A172 (cell line): ENCODE measurements at places on chromosomes 6 and 20.

GRCh38 chr6:88483424-88483823, 317.3 kb upstream of the CNR1 start:
- no peak for DNase-seq

DNA sequence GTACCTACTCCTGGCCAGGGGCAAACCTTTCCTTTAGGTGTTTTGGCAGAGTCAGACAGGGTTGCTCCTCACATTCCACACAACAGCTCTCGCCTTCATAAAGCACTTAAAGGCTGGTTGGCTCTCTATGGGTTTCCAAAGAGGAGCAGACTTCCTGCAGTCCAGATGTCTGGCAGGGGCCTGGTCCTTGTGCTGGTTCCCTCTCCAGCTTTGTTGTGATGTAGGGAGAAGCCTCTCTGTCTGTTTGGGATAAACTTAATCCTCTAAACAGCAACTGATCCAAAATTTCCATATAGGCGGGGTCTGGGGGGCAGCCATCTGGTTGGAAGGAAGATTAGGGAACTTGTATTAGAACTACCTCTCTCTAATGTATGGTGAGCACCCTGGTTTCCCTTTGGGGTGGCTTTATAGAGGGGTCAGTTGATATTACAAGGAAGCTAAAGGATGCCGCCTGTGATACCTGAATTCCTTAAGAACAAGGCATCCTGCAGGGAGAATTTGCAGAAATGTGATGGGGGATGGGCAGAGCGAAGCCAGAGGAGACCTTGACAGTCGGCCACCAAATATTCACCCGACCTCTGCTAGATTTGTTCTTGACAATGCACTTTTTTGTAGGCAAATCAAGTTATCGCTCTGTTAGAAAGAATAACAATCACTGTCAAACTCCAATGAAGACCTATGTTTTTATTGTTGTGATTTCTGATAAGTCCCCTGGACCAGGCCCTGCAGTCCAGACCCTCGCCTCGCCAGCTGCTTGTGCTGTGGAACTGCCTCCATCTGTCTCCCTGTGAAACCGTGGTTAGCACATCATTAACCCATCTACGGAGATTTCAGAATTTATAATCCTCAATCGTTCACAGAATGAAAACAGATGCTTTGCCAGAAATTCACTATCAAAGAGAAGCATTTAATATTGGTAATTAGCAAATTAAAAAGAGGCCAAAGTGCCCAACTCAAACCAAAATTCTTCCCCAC, 94.0 kb upstream of the RALGAPA2 start:
- no peak for DNase-seq

DNA sequence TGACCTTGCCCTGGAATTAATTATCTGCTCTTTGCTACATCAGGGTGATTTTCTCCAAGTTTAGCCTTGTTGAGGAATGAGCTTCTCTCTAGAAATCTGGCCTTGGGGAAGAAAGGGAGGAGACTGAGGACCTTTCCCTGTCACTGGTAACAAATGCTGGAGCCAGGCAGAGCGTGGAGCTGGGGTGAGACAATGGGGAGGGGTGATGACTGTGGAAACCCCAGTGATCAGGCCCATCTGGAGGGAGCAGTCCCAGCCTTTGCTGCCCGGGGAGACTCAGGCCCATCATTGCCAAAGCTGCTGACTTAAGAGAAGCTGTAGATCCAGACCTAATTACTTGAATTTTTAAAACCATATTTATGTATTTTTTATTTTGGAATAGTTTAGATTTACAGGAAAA, 31.3 kb downstream of the BCAS4 start:
- no peak for DNase-seq

- DNase-seq: no peak
Measured at GRCh38 chr6:1042583-1043457, 269.1 kb upstream of the FOXQ1 start.

- DNase-seq: no peak
Measured at GRCh38 chr6:44672841-44673240, 285.3 kb downstream of the CDC5L start.

GRCh38 chr6:30885481-30885998, 1.2 kb downstream of the DDR1 start:
- peak; percentile 33 for DNase-seq

GRCh38 chr6:47258724-47259347, 50.9 kb downstream of the TNFRSF21 start:
- DNase-seq: no peak
